ENCODE measurements at places on chromosomes 3 and 15. TPM values are rescaled to one million over a fixed set of nuclear protein-coding genes. Genes with fewer than 3 reads are reported as not detected.

The MNS1 gene
- total RNA-seq = 2.5 TPM

The TGM4 gene
- total RNA-seq = 0.09 TPM

The EXD1 gene
- not detected for total RNA-seq

The PAQR5 gene
- total RNA-seq = 0.89 TPM

- DNase-seq = no peak
- H3K27ac ChIP-seq = no peak overlapping the region
- H3K4me3 ChIP-seq = no peak overlapping the region
- peaks cover 4% of the 10 kb centered on the region for H3K4me1 ChIP-seq
- H3K36me3 ChIP-seq = no peaks in the 10 kb centered on the region
These were observed 540.8 kb downstream of the SI start for GRCh38 chr3:164537485-164537884.

GRCh38 chr3:154758109-154758868 lies 321.8 kb upstream of the MME start:
- DNase-seq = no peak
- H3K4me1 ChIP-seq = no peaks in the 10 kb centered on the region
- H3K27ac ChIP-seq = no peak overlapping the region
- H3K27me3 ChIP-seq = no peaks in the 10 kb centered on the region
- no peak overlapping the region for H3K4me3 ChIP-seq

GRCh38 chr3:100416863-100417262 lies 15.5 kb downstream of the LNP1 start:
- H3K4me3 ChIP-seq = no peak overlapping the region
- no peak for DNase-seq
- no peak overlapping the region for H3K27ac ChIP-seq
- H3K4me1 ChIP-seq = no peaks in the 10 kb centered on the region
- no peaks in the 10 kb centered on the region for H3K27me3 ChIP-seq
- peaks cover 16% of the 10 kb centered on the region for H3K36me3 ChIP-seq
